ENCODE measurements at places on chromosomes 6 and 20. TPM values are rescaled to one million over a fixed set of nuclear protein-coding genes. Genes with fewer than 3 reads are reported as not detected.
A peak's percentile ranks its signal among the peaks of the same experiment; 100 is the strongest.

GRCh38 chr6:22236626-22237414 lies 60.0 kb downstream of the PRL start:
- DNase-seq: no peak
- H3K27me3 ChIP-seq: no peaks in the 10 kb centered on the region
- no peak overlapping the region for H3K4me3 ChIP-seq
- no peaks in the 10 kb centered on the region for H3K36me3 ChIP-seq

DNA sequence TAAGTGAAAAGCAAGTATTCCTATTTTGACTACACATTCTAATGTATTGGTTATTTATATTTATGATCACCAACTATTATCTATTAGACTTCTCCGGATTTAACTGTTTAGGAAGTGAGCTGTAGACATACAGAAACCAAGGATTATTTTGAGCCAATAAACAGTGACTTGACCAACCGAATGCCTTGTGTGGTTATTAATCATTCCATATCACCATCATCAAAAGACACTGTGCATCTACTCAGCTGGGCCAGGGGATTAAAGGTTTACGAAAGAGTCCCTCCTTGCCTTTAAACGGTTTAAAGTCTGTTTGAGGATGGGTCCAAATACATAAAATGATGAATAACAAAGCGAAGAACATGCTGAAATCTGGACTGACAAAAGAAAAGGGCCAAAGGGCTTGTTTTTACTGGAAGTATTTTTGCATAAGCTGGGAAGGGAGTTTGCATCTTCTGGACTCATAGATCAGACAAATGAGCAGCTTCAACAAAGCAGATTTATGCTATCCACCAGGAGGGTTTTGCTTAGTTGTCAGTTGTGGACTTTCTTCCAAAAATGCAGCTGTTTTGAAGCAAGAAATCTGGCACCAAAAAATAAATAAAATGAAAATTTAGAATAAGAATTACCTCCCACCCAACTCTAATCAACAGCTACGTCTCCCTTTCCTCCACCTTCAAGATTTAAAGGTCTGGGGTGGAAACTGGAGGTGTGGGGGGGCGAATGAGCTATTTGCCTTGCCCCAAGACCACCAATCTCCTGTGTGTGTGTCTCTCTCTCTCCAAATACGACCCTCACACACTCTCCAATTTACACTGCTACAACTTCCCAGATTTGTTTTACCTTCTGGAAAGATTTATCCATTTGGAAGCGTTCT lies 33.6 kb upstream of the ID4 start:
- peak overlapping the region; percentile 44 for H3K27ac ChIP-seq
- H3K36me3 ChIP-seq: no peaks in the 10 kb centered on the region
- DNase-seq: no peak

GRCh38 chr6:23696992-23697391 lies 429.0 kb upstream of the NRSN1 start:
- no peaks in the 10 kb centered on the region for H3K27me3 ChIP-seq
- no peaks in the 10 kb centered on the region for H3K36me3 ChIP-seq
- no peak for DNase-seq
- H3K27ac ChIP-seq: no peak overlapping the region
- no peaks in the 10 kb centered on the region for H3K4me1 ChIP-seq
- H3K4me3 ChIP-seq: no peak overlapping the region

RGS17 gene
- total RNA-seq: not detected

SMPD2 gene
- total RNA-seq: 20.4 TPM
